ENCODE measurements at places on chromosomes 6 and 20.

- DNase-seq = no peak
Measured at GRCh38 chr6:156557251-156557910, 219.8 kb upstream of the ARID1B start.

- no peak for DNase-seq
Measured at GRCh38 chr6:43290905-43291355, 7.1 kb upstream of the SLC22A7 start.

- no peak for DNase-seq
Measured at GRCh38 chr6:2426561-2427340, 181.3 kb upstream of the GMDS start.

- DNase-seq = no peak
Measured at GRCh38 chr6:61833176-61833755, 452.8 kb downstream of the KHDRBS2 start.

GRCh38 chr20:45970646-45971424, 1.2 kb downstream of the ZNF335 start:
- no peak for DNase-seq

- DNase-seq = no peak
Measured at GRCh38 chr20:50371878-50372769, 138.1 kb upstream of the PTPN1 start.

DNA sequence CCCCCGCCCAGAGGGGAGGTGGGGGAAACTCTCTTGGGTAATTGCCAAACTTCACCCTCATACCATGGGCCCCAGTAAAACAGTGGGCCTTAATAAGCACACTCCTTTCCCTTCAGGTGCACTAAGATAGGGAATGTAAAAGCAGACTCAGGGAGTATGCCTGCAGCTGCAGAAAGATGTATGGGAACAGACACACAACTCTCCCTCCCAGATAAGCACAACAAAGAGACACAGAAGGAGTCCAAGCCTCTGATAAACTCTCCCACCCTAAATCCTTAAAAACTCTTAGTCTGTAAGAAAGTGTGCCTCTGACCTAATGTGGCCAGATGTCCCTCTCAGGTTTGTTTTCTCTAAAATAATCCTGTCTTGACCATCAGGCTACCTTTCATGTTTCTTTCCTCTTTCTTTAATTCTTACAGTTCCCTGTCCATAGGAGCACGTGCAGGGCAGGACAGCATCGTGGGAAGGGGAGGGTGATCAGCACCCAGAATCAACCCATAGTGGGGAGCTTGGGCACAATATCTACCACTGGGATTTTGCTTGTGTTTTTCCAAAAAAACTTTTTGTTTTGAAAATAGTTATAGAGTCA, 11.3 kb upstream of the CTCFL start:
- no peak for DNase-seq

- DNase-seq = no peak
Measured at GRCh38 chr20:51650685-51651134, 108.2 kb upstream of the NFATC2 start.

GRCh38 chr6:158688860-158689259, 39.0 kb downstream of the SYTL3 start:
- no peak for DNase-seq

GRCh38 chr20:52789716-52790115, 182.4 kb upstream of the TSHZ2 start:
- DNase-seq = no peak

GRCh38 chr6:24951811-24952299, 16.1 kb upstream of the RIPOR2 start:
- DNase-seq = no peak

GRCh38 chr20:23647346-23647745, 9.6 kb upstream of the CST3 start:
- no peak for DNase-seq

GRCh38 chr6:72894091-72894490, 272.2 kb downstream of the KCNQ5 start:
- no peak for DNase-seq

DNA sequence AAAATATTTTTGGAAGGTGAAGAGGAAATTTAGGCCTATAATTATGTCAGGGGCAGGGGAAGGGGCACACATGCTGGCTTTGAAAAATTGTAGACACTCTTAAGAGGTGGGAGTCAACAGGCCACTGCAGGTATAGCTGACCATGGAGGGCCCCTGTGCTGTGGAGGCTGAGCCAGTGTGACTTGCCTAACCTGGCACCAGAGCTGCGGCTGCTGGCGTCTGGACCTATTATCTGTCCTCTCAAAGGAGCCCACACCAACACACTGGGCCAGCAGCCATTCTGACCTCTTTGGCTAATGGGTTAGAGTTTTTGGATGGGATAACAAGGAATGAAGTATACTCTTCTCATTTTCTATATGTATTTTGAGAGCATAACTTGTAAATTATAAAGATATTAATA, 4.5 kb downstream of the GID8 start:
- DNase-seq = no peak
